Camera-type eye (tissue), 1 donor: ENCODE measurements at places on chromosomes 11 and 22. TPM values are rescaled to one million over a fixed set of nuclear protein-coding genes. Genes with fewer than 3 reads are reported as not detected.

MYBPC3 gene
- 0.11 TPM for total RNA-seq

NRGN gene
- 1.2 TPM for total RNA-seq

KIRREL3 gene
- 9.6 TPM for total RNA-seq

DBX1 gene
- total RNA-seq: not detected

CREB3L1 gene
- 35.6 TPM for total RNA-seq

CLMP gene
- total RNA-seq: 39.9 TPM

C22orf31 gene
- 0.82 TPM for total RNA-seq

GGTLC2 gene
- not detected for total RNA-seq
